Islet precursor cell (in vitro differentiated cells): ENCODE measurements at places on chromosomes 6 and 20.

DNA sequence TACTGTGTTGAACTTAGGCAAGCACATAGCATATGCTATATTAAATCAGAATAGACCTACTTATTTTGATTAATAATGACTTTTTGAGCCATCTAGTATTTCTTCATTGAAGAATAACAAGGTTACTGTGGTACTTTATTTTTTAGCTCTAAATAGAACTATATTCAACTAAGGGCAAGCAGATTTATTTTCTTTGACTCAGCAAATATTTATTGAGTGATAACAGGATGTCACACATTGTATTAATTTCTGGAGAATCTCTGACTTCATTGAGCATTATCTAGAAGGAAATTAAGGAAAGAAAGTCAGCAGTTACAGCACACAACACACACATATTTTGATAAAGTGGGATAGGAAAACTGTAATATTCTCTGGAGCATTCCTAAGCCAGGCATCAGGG lies 407.4 kb downstream of the CD109 start:
- no peak for DNase-seq

GRCh38 chr6:89840538-89840937 lies 10.9 kb downstream of the CASP8AP2 start:
- no peak for DNase-seq

- no peak for DNase-seq
Observed at GRCh38 chr6:137219664-137220252, 573 bp upstream of the IFNGR1 start.

GRCh38 chr6:134654751-134655150 lies 295.1 kb downstream of the ALDH8A1 start:
- no peak for DNase-seq

GRCh38 chr6:12472601-12473038 lies 182.5 kb downstream of the EDN1 start:
- DNase-seq, result peak; percentile 80

- no peak for DNase-seq
Observed at GRCh38 chr6:132675749-132676148, 16.8 kb upstream of the TAAR1 start.

- DNase-seq, result peak; percentile 80
Observed at GRCh38 chr20:4082406-4083097, 67.2 kb upstream of the RNF24 start.

DNA sequence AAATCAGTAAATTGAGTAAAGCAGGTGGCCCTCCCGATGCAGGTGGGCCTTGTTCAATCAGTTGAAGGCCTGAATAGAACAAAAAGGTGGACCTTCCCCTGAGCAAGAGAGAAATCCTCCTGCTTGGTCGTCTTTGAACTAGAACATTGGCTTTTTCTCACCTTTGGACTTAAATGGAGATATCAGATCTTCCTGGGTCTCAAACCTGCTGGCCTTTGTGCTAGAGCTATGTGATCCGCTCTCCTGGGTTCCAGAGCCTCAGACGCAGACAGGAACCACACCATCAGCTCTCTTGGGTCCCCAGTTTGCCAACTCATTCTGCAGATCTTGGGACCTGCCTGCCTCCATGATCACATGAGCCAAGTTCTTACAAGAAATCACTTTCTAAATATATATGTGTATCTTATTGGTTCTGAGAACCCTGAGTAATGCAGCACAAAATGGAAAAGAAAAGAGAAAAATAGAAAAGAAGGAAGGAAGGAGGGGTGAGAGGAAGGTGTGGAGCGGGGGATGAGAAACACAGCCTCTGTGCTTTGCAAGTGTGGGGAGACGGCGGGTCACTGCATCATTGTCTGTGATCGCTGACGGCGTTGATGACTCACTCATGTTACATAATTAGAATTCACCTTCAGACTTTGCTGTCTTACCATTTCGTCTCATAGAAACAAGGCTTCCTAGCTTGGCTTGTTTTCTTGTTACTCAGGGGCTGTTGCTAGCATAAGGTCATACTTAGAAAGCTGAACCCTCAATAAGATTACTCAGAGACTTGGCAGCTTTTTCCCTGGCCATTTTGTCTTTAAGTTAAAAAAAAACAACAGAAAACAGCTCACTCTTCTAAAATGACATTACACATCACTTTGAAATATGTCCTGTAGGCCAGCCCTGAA lies 85.7 kb upstream of the NEDD9 start:
- peak; percentile 85 for DNase-seq

- no peak for DNase-seq
Observed at GRCh38 chr6:50836231-50836630, 17.6 kb downstream of the TFAP2B start.

- no peak for DNase-seq
Observed at GRCh38 chr6:159677506-159678165, 15.4 kb downstream of the SOD2 start.

GRCh38 chr20:25859649-25860530 lies 163.2 kb upstream of the ZNF337 start:
- DNase-seq, result peak; percentile 88

DNA sequence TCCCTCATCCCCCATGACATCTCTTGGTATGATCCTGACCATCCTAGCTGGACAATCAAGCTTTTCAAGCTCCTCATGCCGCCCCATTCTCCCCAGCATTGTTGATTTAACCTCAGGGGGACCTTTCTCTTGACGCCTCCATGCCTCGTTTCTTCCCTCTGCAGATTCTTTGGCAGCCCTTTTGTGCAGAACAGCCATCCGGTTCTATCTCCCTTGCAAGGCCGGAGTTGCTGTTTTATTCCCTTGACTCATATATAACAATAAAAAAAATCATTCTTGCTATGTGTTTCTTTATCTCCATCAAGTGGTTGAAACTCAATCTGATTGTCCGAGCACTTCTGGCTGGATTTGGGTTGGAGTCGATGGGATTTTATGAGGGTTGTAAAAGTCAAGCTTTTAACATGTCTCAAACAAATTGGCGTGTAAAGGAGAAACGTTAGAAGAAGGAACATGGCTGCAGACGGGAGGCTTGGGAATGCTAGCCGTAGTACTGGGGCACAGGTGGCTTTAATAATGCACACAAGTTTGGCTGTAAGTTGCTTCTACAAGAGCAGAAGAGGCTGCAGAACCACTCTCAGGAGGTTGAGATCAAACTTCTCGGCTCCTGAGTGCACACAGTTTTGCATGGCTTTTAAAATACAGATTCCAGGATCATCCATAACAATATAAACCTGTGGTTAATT lies 3.9 kb upstream of the SULF2 start:
- no peak for DNase-seq

GRCh38 chr6:20205722-20206161 lies 6.5 kb downstream of the MBOAT1 start:
- DNase-seq, result no peak

DNA sequence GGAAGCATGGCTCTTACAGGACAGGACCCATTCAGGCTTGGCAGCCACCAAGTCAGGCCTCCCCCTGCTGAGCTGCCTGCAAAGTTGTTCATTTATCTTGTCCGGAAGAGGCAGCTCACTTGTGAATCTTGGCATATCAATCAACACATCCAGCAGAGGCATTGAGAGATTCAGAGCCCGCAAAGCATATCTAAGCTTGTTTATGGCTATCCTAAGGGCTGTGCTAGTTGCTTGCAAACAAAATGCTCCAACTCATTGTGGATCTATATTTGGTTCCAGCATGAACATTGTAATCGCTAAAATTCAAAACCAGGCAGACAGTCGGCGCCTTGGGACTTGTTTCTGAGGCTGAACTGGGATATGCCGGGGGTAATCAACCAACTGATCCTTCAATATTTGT lies 106.1 kb downstream of the UNC5CL start:
- no peak for DNase-seq

- DNase-seq, result peak; percentile 69
Observed at GRCh38 chr6:116210750-116211425, 43.0 kb downstream of the TSPYL4 start.

DNA sequence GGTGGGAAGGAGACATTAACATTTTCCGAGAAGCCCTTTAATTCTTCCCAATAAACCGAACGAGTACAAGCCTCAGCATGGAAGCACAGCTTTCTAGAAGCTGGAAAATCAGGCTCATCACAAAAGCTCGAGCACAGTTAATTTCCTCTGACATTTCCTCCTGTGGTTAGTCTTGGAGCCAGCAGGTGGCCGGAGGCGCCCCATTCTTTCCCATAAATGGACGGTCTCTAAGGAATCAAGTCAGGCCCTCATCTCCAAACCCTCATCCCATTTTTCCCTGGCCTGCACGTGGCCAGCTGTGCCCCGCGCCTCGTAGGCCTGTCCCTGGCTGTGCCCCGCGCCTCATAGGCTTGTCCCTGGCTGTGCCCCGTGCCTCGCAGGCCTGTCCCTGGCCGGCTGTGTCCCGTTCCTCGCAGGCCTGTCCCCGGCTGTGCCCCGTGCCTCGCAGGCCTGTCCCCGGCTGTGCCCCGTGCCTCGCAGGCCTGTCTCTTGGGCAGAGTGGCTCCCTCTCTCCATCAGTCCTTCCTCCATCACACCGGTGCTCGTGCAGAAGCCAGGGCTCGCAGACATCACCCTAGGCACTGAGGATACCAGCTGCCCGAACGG lies 19.7 kb upstream of the NTSR1 start:
- DNase-seq, result no peak
